ENCODE measurements at places on chromosomes 2 and 18.

DNA sequence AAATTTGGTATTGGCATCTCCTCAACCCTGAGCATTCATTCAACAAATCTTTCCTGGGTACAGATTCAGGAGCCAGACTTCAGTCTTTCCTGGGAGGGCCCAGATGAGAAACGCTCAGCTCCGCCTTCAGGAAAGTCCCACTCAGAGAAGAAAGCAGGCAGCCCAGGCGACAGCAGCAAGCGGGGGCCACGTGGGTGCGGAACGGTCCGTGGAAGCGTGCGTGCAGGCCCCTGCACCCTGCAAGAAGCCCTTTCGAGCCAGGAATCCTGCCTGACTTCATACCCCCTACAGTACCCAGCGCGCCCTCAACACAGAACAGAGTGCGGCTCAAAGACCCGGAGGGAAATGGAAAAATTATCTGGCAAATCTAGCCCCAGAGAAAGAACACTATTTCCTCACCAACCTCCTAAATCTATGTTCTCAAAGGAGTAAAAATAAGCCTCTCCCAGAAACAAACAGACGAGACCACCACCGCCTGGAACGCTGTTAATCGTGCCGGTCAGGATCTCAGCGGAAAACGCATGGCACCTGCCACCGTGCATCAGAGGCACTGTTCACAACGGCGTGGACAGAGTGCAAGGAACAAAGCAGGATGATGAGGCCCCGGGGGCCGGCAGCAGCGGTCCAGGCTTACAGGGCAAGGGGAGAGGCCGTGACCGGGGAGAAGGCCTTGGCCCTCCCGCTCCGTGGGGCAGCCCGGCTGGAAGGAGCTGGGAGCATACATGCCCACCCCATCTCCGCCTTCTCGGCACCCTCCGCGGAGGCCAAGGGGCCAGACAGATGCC, 318.3 kb downstream of the EIPR1 start:
- DNase-seq = no peak

GRCh38 chr2:160505256-160505655, 11.6 kb upstream of the RBMS1 start:
- DNase-seq = peak; percentile 43

DNA sequence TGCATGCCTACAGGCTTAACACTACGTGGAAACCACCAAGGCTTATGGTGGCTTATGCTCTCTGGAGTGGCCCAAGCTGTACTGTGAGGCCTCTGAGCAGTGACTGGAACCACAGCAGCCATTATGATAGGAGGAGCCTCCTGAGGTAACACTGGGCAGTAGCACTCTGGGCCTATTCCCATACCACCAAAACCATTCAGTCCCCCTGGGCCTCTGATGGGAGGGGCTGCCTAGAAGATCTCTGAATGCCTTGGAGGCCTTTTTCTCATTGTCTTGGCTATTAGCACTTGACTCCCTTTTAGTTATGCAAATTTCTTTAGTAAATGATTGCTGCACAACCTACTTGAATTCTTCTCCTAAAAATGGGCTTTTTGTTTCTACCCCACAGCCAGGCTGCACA, 985.0 kb downstream of the DPP10 start:
- DNase-seq = no peak

DNA sequence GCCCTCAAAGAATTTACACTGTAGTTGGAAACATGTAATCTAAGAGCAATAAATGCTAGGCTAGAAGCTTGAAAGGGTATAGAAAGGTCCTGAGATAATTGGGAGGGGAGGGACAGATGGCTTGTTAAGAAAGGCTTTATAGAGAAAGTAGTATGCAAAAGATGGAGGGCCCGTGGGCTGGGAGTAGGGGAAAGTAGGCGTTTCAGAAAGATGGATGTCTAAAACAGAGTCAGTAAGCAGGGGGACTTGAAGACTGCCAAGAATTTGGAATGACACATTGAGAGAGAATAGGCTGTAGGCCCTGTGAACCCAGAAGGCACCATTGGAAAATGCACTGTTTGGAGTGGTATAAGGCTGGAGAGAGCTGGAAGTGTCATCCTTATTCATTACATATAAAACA, 822 bp downstream of the PSMG2 start:
- DNase-seq = peak; percentile 41

- DNase-seq = no peak
Observed at GRCh38 chr18:80176334-80177073, 67.4 kb downstream of the ADNP2 start.

- DNase-seq = peak; percentile 96
Observed at GRCh38 chr2:96536445-96537065, at the start of gene ARID5A. ARID5A (plus strand) TSS chr2:96536752; CDS start chr2:96536827, 75 bp downstream.

DNA sequence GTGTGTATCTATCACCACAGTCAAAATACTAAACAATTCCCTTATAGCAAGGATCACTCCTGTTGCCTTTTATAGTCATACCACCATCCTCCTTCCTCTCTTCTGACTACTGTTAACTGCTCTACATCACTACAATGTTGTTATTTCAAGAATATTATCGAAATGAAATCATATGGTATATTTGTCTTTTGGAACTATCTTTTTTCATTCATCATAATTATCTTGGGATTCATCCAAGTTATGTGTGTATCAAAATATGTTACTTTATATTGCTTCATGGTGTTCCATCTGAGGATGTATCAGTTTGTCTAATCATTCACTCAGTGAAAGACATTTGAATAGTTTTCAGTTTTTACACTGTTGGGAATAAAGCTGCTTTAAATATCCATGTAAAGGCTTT, 1423.0 kb upstream of the PIK3C3 start:
- no peak for DNase-seq

- no peak for DNase-seq
Observed at GRCh38 chr2:147433822-147434221, 411.0 kb upstream of the ACVR2A start.

DNA sequence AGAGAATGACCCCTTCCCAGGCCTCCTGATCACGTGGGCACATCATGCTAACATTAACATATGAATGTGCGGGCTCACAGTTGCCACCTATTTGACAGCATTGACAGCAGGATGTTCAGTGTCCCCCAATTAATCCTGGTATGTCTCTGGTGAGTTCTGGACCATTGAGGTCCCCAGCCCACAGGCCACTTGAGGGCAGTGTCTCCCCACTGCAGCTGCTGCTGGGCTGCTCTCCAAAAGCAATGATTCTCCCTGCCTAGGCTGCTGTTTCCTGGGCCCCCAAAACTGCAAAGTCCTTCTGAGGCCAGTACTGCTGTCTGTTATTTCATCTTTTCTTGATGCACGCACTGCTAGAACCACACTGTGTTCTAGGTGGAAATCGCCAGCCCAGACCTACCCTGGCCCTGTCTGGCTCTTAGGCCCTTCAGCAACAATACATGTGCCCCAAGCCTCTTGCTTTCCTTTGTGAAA, 52.7 kb upstream of the MAPK4 start:
- no peak for DNase-seq

DNA sequence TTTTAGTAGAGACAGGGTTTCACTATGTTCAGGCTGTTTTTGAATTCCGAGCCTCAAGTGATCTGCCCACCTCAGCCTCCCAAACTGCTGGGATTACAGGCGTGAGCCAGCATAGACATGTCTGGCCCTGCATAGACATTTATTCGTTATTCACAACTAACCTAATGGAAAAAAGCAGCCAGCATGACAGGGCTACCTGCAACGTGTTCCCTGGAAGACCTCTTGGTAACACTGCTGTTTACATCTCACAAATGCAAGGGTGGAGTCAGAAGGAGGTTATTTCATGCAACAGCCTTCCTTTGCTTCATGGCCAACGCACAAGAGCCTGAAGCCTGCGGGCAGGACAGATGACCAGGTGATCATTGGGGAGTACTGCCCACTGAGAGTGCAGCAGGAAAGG, 9.2 kb downstream of the SERPINE2 start:
- no peak for DNase-seq

- peak; percentile 69 for DNase-seq
Observed at GRCh38 chr2:160411167-160411566, 82.4 kb downstream of the RBMS1 start.

DNA sequence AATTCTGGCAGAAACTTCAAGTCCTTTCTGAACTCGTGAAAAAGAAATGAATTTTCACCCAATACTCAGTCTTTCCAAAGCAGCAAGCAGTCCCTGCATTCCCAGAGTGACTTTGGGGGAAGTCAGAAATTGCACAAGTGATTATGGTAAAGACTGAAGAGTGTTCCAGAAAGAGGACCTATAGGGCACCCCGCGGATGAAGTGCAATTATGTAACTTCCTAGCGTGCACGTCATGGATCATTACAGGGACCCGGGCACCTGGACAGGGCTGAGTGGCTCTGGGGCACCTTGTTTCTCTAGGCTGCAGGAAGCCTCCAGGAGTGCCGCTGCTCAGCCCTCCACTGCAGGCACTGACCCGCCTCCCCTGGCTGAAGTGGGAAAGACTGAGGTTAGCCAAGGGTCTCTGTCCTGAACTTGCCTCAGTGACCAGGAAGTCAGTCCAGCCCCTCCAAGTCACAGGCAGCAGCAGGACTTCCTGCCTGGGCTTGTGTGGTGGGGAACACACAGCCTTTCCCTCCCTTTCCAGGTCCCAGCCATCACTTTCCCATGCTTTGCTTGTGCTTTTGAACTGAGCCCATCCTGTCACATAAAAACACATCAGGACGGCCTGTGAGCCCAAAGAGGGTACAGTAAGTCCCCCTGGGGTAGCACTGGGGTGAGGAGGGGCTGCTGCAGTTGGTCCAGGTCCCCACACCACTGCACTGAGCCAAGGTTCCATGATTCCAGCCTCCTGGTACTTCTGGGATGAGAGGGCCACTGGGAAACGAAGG, 19.8 kb downstream of the TMEM185B start:
- peak; percentile 86 for DNase-seq

DNA sequence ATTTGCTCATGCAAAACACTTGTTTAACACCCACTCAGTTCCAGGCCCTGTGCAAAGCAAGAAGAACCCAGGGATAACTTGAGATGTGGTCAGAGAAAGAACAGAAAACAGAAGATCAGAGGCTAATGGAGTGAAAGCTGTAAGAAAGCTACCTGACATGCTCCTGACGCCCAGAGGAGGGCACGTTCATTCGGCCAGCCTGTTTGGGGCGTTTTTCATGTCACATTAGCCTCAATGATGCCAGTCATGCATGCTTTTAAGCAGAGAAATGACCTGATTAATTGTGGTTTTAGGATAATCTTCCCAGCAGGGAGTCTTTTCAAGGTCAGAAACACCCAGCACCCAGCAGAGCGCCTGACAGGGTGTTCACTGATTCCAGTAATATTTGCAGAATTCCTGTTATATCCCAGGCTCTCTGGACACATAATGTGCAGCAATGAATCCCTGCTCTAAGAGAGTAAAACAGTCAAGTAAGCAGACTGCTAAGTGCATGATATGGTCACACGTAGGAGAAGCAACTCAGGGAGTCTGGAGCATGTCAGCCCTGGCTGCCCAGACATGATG, 320.0 kb downstream of the LRATD1 start:
- no peak for DNase-seq

DNA sequence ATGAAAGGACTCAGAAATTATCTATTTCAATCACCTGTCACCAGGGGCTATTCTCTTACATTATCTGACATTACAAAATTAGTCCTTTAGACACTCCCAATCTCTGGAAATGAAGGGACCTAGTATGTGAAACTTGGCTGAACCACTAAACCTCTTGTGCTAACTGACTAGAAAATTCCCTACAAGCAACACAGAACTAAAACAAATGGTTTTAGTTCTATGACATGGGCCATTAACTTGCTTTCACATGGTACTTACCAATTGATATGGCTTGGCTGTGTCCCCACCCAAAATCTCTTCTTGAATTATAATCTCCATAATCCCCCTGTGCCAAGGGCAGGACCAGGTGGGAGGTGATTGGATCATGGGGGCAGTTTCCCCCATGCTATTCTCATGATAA, 16.6 kb downstream of the SERPINE2 start:
- no peak for DNase-seq

DNA sequence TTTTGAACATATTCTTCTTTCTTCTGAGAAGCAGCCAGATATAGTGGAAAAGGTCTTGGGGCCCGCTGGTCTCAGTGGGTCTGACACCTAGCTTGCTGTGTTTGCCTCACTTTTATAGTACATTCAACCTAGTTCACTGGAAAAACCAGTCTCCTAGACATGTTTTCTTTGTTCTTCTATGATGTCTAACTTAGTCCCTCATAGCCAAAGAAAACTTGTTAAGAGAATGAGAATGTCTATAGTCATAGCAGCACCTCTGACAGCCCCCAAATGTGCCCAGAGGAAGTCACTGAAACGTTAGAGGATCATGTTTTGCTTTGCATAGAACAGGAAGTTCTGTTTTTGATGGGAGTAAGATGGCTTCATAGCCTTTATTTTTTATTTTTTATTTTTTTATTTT, 40.3 kb downstream of the TNFRSF11A start:
- no peak for DNase-seq

GRCh38 chr2:227095346-227095745, 68.7 kb downstream of the COL4A4 start:
- no peak for DNase-seq

DNA sequence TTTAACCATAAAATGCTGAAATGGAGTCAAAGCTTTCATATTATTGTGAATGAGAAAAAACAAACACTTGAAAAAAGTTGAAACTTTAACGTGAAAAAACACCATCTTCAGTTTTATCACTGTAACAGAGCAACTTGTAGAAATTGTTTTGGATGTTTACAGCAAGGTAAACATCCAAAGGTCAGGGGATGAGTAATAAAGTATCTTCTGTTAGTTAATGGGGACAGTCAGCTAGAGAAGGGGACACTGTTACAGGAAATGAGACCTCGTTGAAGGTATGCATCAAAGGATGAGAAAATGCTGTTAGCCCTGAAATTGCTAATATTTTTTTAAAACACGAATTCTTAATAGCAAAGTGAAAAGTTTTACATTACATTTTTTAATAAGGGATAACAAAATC, 2.9 kb downstream of the RHBDD1 start:
- DNase-seq = no peak

DNA sequence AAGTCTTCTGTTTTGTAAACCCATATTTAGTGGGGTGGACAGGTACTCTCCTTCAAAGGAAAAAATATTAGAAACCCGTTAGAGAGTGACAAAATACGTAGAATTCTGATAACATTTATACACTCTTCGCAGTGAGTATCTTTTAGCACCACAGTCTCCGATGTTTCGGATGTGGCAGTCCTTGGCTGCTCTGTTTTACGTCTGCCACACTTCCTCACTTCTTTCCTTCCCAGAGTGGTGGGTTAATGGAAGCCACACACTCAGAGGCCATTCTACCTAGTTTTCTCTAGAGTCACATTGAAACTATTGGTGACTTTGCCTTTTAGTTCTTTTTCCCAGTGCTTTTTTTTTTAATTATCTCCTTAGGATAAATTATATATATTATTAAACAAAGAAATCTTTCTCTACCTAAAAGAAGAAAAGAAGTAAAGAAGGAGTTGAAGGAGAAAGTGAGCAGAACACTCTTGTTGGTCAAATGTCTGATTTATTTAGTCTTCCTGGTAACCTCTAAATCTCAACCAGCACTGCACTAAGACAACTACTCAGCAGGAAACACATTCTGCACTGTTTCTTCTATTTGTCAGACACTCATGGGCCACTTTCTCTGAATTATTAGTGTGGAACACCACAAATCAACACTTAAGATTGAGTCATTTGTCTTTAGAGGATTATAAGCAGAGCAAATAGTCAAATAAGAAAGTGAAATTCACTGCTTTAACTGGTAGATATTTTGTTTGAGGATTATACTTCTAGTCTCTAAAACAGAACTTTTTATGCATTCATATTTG, 451.3 kb upstream of the TMEFF2 start:
- DNase-seq = no peak

GRCh38 chr18:9771261-9771976, 63.3 kb downstream of the RAB31 start:
- peak; percentile 87 for DNase-seq

GRCh38 chr2:14492920-14493503, 139.5 kb upstream of the LRATD1 start:
- no peak for DNase-seq
